Gastrocnemius medialis (tissue), 4 donors: ENCODE measurements at places on chromosomes 2 and 18. TPM values are rescaled to one million over a fixed set of nuclear protein-coding genes. Genes with fewer than 3 reads are reported as not detected.

DNA sequence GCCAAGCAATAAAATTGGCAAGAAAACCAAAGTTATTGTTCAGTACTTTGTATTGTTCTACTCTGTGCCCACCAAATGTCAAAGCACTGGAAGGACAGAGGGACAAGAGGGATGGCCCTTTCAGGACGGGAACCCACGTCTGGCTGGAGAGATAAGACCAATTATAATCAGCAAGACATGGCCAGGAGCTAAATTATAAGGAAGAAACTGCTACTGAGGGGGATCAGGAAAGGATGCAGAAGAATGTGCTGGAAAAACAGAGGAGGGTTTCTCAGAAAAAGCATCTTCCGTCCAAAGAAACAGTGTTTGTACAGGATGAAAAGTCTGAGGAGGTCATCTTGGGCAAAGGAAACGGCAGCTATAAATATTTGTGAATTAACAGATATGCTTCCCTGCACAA, 46.4 kb upstream of the NARS1 start:
- H3K4me1 ChIP-seq = no peaks in the 10 kb centered on the region
- no peak for DNase-seq
- H3K36me3 ChIP-seq = no peaks in the 10 kb centered on the region
- H3K27me3 ChIP-seq = no peaks in the 10 kb centered on the region
- no peak overlapping the region for H3K27ac ChIP-seq

- H3K4me1 ChIP-seq = no peaks in the 10 kb centered on the region
- no peak overlapping the region for H3K4me3 ChIP-seq
- DNase-seq = no peak
These were observed 389.6 kb downstream of the TRIB2 start for GRCh38 chr2:13106302-13106701.

DNA sequence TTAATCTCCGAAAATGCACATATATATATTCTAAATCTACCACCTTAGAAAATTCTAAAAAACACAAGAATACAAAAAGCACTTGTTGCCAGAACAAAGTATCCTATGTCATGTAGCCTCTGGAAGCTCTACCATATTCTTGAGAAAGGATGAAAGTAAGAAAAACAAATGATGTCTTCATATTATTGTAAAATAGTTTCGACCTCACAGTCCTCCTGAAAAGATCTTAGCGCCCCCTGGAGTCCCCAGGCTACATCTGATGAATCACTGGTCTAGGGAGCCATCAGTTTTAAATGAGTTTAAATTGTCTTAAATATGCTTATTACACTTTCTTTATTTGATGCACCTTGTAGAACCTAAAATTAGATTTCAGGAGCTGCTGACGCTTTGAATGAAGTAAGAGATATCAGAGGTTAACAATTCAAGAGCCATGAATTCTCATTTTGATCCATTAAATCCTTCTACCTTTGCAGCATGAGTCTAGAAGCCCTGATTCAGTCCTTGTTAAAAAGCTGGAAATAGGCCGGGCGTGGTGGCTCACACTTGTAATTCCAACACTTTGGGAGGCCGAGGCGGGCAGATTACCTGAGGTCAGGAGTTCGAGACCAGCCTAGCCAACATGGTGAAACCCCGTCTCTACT, 138.8 kb downstream of the MCFD2 start:
- no peaks in the 10 kb centered on the region for H3K36me3 ChIP-seq
- no peak overlapping the region for H3K4me3 ChIP-seq
- no peak for DNase-seq
- peaks cover 18% of the 10 kb centered on the region for H3K4me1 ChIP-seq

IRS1 gene
- 7.3 TPM for total RNA-seq

GPR17 gene
- total RNA-seq = 0.20 TPM

- no peak overlapping the region for H3K27ac ChIP-seq
- no peak for DNase-seq
- H3K27me3 ChIP-seq = no peaks in the 10 kb centered on the region
These were observed 14.5 kb upstream of the NAB1 start for GRCh38 chr2:190634381-190634780.
